ENCODE measurements at places on chromosomes 5 and 9.

DNA sequence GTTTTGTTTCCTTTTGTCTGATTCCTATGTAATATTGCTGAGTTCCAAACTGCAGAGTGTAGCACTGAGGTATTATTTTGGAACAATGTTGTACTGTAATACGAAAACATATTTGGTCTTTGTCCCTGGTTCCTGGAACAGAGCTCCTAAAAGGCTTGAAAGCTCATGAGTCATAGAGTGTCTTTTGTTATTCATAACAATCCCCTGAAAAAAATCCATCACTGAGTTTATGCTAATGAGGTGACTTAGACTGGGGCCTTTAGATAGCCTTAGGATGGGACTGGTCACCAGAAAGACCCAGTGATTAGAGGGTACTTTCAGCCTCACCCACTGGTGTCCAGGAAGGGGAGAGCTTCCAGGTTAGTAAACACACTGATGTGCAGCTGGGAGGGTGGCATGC is 132.7 kb upstream of the POU5F2 start:
- DNase-seq, result no peak

- DNase-seq, result no peak
These were observed 60.1 kb upstream of the ECM2 start for GRCh38 chr9:92595930-92596329.

DNA sequence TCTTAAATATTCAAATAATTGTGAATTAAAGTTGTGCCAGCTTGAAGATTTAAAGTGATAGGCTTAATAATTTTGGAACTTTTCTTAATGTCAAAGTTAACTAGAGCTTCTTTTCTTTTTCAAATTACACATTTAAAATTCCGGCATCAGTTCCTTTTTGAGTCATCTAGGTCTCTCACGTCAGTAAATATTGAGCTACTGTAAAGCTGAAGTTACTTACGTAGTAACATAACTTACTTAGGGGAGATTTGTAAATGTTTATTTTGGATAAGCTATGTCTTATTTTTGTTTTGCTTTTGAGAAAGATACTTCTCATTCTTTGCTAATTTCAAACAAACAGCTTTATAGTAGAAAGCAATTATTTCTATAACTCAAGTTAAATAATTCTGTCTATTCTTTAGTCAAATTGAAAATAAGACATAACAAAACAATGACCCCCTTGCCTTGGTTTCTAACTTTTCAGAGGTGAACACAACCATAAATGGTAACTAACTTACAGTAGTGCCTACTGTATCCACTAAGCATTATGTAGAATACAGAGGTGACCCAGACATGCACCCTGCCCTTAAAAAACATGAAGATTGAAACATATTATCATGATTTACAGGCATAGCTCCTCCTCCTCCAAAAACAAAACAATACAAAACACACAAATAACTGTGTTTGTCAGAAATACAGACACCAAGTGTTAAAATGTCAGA is 29.8 kb downstream of the CD274 start:
- DNase-seq, result no peak

DNA sequence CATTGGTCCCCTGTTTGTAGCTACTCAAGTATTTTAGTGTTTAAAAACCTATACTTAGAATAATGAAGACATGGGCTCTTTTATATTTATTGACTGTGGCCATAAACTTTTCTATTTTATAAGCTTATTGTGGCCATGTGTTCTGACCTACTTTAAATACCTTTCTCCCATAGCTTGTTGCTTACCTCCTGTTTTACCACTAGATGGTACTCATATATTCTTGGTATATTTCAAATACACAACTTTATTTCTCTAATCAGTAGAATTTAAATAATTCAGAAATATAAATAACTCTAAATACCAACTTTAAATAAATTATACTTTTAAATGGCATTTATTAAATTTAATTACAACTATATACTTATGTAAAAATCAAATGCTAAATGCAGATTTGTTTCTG is 498.0 kb downstream of the PRDM9 start:
- no peak for DNase-seq

DNA sequence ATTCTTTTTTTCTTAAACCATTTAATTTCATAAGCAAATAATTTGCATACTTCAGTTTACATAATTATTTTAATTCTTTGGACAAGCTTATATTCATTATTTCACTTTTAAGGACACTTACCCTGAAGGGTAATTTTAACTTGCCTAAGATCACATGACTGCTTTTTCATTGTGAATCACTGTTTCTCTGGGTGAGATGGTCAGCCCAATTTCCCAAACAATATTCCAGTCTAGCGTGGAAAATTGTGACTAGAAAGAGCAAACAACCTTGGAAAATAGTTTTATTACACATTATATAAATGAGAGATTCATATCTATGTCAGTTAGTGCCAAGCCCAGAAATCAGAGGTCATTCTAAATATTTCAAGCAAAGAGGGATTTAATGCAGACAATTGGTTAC is 21.4 kb upstream of the JAKMIP2 start:
- no peak for DNase-seq
